A549 treated with GW870086 at 1 μM for 4 hours (cell line): ENCODE measurements at places on chromosomes 7 and 10. TPM values are rescaled to one million over a fixed set of nuclear protein-coding genes. Genes with fewer than 3 reads are reported as not detected.

RAB19 gene
- not detected in 5 replicates for total RNA-seq

RARRES2 gene
- total RNA-seq, result not detected in 5 replicates

SH2D4B gene
- 0.10 to 0.13 TPM in 2 of 5 replicates, not detected in the others for total RNA-seq

CACNB2 gene
- not detected in 5 replicates for total RNA-seq

IDI2 gene
- total RNA-seq, result not detected in 5 replicates

CNNM1 gene
- total RNA-seq, result 24.0 to 32.5 TPM (median 30.1 TPM) in 5 replicates

OR2A1 gene
- not detected in 5 replicates for total RNA-seq

NUDT13 gene
- 2.5 to 5.4 TPM (median 3.5 TPM) in 5 replicates for total RNA-seq

SP4 gene
- 0.69 to 1.2 TPM (median 1.1 TPM) in 5 replicates for total RNA-seq

DPP6 gene
- total RNA-seq, result 0.26 TPM in 1 of 5 replicates, not detected in the others

ANXA8 gene
- 30.3 to 42.6 TPM (median 35.9 TPM) in 5 replicates for total RNA-seq

CHRM2 gene
- not detected in 5 replicates for total RNA-seq

OGA gene
- 59.7 to 74.5 TPM (median 69.0 TPM) in 5 replicates for total RNA-seq

SPDYE1 gene
- not detected in 5 replicates for total RNA-seq

PNLIPRP3 gene
- total RNA-seq, result not detected in 5 replicates

PLEKHS1 gene
- total RNA-seq, result 0.03 TPM in 3 of 5 replicates, not detected in the others

SFRP4 gene
- total RNA-seq, result 2.6 to 4.1 TPM (median 3.8 TPM) in 5 replicates

PTF1A gene
- not detected in 5 replicates for total RNA-seq

AOAH gene
- total RNA-seq, result not detected in 5 replicates

TMEM130 gene
- total RNA-seq, result 0.27 to 0.57 TPM (median 0.31 TPM) in 5 replicates

GCK gene
- not detected in 5 replicates for total RNA-seq

CYP26A1 gene
- 2.0 to 3.1 TPM (median 2.5 TPM) in 5 replicates for total RNA-seq

HOXA13 gene
- 1.8 to 2.6 TPM (median 2.2 TPM) in 5 replicates for total RNA-seq

TRPV6 gene
- total RNA-seq, result not detected in 5 replicates

CYP2E1 gene
- total RNA-seq, result 0.16 to 0.32 TPM (median 0.28 TPM) in 4 of 5 replicates, not detected in the other

EZH2 gene
- 19.1 to 22.7 TPM (median 21.7 TPM) in 5 replicates for total RNA-seq

PARP12 gene
- 19.4 to 23.5 TPM (median 21.5 TPM) in 5 replicates for total RNA-seq

TDRD1 gene
- total RNA-seq, result not detected in 5 replicates
